HT1080 (cell line): ENCODE measurements at places on chromosomes 5 and 9.

- DNase-seq: no peak
Measured at GRCh38 chr5:117235786-117236185, 661.2 kb upstream of the SEMA6A start.

GRCh38 chr9:35683323-35683722, 6.4 kb downstream of the TPM2 start:
- no peak for DNase-seq

GRCh38 chr9:64066736-64067368, 1218.2 kb downstream of the FOXD4L5 start:
- no peak for DNase-seq

DNA sequence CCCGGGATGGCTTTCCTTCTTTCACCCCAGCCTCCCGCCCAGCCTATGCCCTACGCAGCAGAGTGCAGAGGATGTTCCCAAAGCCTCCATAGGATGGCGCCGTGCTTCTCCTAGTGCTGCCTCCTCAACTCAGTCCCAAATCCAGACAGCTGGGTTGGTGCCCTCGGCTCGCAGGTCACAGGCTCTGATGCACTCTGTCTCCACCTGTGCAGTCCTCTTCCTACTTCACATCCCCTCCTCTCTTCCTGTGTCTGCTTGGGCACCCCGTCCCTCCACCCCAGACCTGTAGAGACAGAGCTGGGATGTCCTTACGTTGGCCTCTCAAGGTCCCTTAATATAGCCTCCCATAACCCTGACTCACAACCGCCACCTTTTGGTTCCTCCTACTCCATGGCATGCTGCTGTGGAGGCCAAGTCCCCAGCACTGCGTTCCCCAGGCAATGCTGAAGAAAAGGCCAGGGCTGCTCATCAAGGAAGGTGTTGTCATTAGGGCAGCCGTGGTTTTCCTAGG, 314.4 kb downstream of the GADD45G start:
- DNase-seq: no peak

- peak; percentile 79 for DNase-seq
Measured at GRCh38 chr9:110835404-110835803, 166.8 kb downstream of the MUSK start.

GRCh38 chr9:17802249-17802857, 223.5 kb downstream of the SH3GL2 start:
- no peak for DNase-seq

DNA sequence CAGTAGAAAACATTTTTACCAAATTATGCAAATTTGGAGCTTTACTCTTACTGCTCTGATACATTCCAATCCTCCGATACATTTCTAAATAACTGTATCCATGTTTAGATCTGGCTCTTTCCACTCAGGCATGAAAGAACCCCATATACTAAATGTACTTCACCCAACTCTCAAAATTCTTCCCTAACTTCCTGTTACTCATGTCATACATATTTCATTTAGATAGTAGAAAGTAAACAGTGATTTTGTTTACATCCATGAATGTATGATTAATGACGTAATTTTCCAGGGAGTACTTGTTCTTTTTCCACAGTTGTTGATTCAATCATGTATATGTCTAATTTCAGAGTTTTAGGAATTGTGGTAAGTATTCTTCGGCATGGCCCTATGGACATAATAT, 1426.5 kb upstream of the C9orf72 start:
- peak; percentile 12 for DNase-seq

DNA sequence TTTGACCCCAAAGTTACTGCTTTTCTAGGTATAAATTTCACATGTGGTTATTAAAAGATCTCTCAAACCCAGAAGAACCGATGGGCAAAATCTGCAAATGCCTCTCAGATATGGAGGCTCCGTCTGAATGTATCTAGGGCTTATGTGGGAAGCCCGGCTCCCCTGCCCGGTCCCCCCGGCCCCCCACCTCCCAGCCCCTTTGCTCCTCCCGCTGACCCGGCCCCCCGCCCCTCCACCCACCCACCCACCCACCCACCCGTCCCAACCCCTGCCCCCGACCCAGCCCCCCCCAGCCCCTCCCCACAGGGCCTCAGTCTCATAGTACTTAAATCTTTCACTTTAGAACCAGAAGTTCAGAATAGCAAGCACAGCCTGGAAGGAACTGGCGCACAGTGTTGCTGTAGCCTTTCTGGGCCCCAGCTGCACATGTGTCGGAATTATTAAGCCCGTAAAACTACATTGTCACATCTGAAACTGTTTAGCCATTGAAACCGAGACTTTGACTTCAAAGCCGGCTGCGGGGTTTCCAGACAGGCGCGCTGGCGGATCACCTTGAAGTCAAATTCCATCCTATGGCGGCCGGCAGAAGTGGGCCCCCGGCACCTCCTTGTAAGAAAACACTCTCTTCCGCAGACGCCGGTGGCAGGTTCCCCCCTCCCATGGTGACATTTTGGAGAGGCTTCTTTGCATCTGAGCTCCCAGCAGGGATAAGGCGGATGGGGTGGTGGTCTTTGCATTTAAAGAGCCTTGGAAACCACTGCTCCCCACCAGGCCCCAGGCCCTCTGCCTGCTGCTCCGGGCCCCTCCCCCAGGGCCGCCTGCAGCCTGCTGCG, 12.8 kb downstream of the NKD2 start:
- DNase-seq: no peak

- no peak for DNase-seq
Measured at GRCh38 chr9:34190996-34191892, 12.4 kb downstream of the UBAP1 start.

GRCh38 chr9:90078988-90079421, 474.2 kb downstream of the GADD45G start:
- no peak for DNase-seq

GRCh38 chr9:126682928-126683697, 69.4 kb downstream of the LMX1B start:
- DNase-seq: no peak

- DNase-seq: peak; percentile 84
Measured at GRCh38 chr5:115657881-115658233, 32.0 kb upstream of the TMED7 start.

DNA sequence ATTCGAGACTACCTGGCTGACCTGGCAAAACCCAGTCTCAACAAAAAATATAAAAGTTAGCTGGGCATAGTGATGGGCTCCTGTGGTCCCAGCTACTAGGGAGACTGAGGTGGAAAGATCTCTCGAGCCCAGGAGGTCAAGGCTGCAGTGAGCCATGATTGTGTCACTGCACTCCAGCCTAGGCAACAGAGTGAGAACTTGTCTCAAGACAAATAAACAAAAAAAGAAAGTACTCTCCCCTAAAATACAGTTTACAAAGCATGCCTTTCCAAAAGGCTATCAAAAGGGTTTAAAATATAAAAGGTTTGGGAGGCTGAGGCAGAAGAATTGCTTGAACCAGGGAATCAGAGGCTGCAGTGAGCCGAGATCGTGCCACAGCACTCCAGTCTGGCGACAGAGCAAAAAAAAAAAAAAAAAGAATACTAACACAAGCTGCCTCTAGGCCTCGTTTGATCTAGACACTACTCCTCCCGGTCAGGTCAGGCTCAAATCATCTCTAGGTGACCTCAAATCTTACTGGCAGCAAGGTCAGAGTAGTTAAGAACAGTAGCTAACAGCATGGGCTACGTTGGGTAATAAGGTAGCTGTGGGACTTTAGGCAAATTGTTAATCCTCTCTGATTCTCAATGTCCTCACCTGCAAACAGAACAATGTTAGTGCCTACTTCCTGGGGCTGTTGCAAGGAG, 9.3 kb downstream of the NAIF1 start:
- DNase-seq: no peak

DNA sequence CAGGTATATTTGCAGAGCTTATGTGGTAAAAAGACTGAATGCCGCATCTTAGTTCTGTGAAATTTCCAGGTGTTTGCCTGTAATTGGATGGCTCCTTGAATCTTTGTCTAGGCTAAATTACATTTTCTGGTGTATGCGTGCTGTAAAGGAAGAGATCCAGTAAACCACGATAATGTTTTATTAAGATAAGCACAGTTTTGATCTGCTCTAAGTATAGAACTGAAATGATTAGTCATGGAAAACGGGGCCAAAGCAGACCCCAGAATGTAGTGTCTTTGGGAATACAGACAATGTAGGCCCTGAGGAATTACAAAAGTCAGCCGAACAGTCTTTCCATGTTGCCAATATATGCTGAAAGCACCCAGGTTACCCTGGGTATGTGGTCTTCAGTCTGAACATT, 257.3 kb downstream of the FANCC start:
- DNase-seq: no peak

GRCh38 chr9:114945616-114946412, 15.4 kb upstream of the TNFSF8 start:
- DNase-seq: no peak

DNA sequence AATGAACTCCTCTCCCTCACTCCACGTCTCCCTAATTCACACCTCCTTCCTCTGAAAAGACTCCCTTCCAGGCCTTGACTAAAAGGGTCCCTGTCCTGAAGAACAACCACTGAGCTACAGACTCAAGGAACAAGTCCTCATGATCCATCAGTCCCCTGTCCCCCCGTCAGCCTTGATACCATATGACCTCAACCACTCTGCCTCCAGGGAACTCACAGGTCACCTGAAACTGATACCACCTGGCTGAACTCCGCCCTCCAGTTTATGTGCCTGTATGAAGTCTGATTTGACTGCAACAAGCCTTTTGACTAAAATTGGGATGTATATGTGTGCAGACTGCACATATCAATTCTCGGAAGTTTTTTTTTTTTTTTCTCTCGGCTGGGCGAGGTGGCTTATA, 88.7 kb downstream of the UGCG start:
- no peak for DNase-seq

- DNase-seq: no peak
Measured at GRCh38 chr9:16885931-16886330, 15.5 kb upstream of the BNC2 start.

DNA sequence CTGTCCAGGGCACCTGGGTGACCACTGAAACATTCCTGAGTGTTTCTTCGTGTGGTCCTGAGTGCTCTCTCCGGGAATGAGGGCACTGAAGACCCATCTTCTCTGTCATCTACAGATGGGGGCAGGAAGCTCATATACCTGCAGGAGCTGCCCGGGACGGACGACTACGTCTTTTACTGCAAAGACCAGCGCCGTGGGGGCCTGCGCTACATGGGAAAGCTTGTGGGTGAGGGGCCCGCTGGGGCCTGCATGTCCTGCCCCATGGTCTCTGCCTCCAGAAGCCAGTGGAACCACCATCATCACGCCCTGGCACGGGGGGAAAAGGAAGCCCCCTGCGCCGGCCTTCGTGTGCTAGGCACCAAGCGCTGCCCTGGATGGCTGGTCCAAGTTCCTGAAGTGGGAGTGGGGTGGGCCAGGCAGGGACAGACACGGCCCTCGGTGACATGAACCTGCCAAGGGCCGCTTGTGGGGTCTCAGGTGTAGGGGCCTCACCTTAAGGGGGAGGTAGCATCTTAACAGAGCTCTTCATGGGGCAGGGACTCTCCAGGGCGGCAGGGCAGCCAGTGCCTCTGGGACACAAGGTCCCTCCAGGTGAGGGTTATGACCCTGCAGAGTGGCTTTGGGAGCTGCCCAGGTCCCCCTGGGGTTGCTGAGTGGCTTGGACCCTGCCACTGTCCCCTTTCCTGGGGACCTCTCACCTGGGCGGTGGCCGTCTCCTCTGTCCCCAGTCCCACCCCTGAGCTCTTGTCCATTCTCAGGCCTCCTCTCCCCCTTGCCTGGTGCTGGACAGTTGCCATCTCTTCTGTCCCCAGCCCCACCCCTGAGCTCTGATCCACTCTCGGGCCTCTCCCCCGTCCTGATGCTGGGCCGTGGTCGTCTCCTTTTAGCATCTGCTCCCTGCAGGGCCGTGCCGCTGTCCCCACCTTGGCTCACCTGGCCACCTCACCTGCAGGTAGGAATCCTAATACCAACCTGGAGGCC, 2.1 kb downstream of the OBP2A start:
- no peak for DNase-seq

GRCh38 chr5:32332966-32333365, 20.2 kb upstream of the MTMR12 start:
- DNase-seq: no peak

- no peak for DNase-seq
Measured at GRCh38 chr9:123048748-123049147, 15.3 kb downstream of the GPR21 start.

GRCh38 chr9:38316166-38316780, 76.2 kb upstream of the ALDH1B1 start:
- DNase-seq: no peak

DNA sequence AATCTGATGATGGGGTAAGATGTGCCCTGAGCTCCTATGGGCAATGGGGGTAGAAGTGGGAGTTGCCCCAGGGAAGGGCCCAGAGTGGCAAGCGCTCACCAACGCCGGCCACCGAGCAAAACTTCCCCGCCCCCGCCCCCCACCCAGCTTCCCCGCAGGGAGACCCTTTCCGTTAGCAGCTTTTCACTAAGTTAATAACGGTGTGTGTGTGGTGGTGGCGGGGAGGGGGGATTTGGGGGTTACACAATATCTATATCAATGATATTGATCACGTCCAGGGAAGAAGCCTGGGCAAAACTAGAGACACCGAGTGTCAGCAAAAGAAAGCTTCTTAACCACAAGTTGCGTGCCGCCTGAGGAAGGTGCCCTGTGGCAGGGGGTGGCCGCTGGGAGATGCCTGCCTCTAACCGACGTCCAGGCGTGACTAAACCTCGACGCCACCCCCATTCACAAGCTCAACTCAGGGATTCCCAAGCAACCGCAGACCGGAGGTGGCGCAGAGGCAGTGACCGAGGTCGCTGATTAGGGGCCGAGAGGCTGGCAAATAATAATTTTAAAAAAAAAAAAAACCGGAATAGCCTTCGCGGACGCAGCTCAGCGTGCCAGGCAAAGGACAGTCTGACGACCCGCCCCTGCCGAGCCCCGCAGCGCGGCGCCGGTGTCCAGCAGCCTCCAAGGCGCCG, 222.6 kb downstream of the MEF2C start:
- no peak for DNase-seq

DNA sequence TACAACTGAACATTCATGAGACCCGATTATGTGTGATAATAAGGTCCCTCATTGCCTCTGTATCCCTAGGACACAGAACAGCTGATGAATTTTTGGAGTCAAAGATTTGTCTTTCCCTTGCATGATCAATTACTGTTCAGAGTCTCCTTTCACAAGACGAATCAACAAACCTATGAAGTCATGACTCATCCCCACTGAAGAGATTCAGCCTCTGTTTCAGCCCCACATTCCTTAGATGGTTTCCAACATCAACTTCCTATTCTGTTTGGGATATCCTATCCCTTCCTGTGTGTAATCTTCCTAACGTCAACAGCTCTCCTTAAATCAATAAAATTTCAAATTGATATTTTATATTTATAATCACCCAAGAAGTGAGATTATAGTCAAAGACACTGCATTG, 199.0 kb downstream of the DNAH5 start:
- DNase-seq: peak; percentile 93

GRCh38 chr9:110330484-110331105, 7.1 kb downstream of the TXNDC8 start:
- DNase-seq: no peak

GRCh38 chr5:42943931-42944631, 96.0 kb downstream of the ANXA2R start:
- DNase-seq: no peak

DNA sequence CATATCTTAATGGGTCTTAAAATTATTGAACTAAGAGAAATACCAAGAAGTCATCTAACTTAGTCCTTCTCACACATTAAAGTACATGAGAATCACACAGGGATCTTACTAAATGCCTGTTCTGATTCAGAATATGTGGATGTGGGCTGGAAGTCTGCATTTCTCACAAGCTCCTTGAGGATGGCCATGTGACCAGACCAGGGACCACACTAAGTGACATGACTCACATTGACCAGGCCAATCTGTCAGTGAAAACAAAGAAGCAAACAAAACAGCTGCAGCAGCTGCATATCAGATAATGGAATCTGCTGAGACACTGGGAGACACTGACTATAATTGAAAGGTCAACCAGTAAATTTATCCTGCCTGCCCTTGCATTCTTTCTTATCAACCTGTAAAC, 110.5 kb downstream of the ADAMTS12 start:
- DNase-seq: peak; percentile 86
